ENCODE measurements at places on chromosomes 2 and 18. TPM values are rescaled to one million over a fixed set of nuclear protein-coding genes. Genes with fewer than 3 reads are reported as not detected.

GRCh38 chr2:233449921-233450863 is 95.9 kb downstream of the DGKD start:
- DNase-seq: no peak

DNA sequence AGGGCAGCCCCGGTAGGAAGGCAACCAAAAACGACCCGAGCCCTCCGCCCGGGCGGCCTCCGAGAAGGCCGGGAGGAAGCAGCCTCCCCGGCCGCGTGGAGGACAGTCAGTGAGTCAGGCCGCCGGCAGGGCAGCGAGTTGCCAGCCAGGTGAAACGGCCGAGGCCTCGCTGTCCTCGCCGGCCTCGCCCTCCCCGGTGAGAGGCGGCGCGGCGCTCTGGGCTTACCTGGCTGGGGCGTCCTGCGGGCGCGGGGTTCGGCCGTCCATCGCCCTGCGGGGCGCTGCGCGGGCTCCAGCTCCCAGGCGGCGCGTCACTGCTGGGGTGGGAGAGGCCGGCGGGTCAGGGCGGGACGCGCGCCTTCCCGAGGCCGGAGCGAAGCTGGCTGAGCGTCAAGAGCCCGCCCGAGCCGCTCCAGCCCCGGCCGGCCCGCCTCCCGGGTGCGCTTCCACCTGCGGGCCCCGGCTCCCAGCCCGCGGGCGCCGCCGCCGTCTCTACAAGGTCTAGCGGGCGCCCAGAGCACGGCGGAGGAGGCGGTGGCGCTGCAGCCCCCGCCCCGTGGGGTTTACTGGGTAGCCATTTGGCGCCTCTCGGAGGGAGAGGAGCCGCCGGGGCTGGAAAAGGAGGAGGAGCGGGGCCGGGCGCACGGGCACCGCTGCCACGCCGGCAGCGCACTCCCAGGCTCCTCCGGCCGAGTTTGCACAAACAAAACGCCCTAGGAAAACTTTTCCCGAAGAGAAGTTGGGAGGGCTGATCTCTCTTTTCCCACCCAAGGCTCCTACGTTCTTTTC is 499 bp downstream of the COBLL1 start:
- no peak for DNase-seq

LYG2 gene
- not detected for total RNA-seq

GRCh38 chr2:97785818-97786217 is 72.4 kb downstream of the ZAP70 start:
- no peak for DNase-seq

DNA sequence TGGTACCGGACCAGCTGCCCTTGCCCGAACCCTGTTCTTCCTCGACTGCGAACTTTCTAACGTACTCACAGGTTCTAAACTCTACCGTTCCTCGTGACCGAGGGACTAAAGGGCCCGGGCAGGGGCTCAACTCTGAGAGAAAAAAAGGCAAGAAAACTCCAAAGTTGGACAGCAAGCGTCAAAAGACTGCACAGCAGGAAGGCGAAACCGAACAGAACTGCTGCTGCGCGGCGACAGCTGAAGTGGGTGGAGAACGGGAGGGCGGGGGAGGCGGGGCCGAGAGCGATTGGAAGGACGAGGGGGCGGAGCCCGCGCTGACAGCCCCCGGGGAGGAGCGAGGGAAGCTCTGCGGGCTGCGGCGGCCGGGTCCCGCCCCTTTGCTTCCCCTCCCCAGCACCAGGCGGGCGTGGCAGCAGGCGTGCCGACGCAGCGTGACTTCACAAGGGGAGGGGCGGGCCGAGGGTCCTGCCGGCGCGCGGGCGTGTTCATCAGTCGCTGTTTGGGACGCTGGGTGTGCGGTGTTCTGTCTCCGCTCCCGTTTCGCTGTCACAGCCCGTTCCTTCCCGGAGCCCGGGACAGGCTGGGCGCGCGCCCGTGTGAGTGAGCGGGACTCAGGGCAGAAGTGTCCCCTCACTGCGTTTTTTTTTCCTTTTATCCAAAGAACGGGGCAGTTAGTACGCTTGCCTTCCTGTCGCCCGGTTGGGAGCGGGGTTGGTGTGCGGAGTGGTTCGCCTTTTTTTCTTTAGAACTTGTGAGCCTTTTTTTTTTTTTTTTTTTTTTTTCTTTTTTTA is at the start of gene NABP1:
NABP1 (plus strand) TSS at position 491 of the 791 bp plus-strand sequence. CDS start 479 bp downstream, outside the sequence.
- DNase-seq: no peak

GRCh38 chr2:112794131-112794733 is 9.9 kb upstream of the IL1A start:
- DNase-seq: peak; percentile 30

- no peak for DNase-seq
Measured at GRCh38 chr2:141589314-141589713, 541.5 kb downstream of the LRP1B start.

ZSCAN30 gene
- 5.1 TPM for total RNA-seq

- no peak for DNase-seq
Measured at GRCh38 chr2:111194835-111195621, 74.3 kb downstream of the BCL2L11 start.

Measured in epithelial cell of proximal tubule (primary cell).